ENCODE measurements at places on chromosomes 1 and 21. TPM values are rescaled to one million over a fixed set of nuclear protein-coding genes. Genes with fewer than 3 reads are reported as not detected.

DNA sequence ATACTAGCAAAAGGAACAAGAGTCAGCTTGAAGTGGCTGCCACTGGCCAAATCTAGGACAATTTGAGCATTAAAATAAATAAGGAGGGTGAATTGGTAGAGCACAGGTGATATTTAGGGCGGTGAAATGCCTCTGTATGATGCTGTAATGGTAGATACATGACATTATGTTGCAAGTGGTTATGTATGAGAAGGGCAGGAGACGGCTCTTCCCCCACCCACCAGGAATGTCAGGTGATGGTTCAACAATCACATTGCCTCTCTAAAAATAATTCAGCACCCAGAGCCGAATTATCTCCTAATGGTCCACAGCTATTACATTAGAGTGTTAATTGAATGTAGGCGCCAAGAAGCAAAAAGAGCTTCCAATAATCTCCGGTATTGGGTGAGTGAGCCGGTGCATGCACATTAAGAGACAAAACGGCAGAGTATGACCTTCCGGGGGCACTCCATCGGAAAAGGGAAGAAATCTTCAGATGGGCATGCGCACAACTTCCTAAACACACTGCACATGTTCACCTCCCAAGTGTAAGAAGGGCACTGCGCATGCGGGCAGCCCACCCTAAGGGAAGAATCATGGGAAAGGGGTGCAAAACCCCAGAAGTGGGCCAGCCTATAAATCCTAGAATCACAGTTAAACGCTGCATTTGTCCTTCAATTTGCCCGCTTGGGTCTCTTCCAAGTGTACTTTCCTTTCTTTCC, 6.8 kb upstream of the IFNAR1 start:
- H3K27ac ChIP-seq: peak overlapping the region; percentile 70
- H3K4me3 ChIP-seq: no peak overlapping the region
- H3K36me3 ChIP-seq: no peaks in the 10 kb centered on the region
- no peak for DNase-seq
- no peaks in the 10 kb centered on the region for H3K27me3 ChIP-seq

The BEND5 gene
- total RNA-seq: 17.8 TPM

The MX2 gene
- total RNA-seq: 109 TPM

- H3K4me1 ChIP-seq: no peaks in the 10 kb centered on the region
- no peaks in the 10 kb centered on the region for H3K27me3 ChIP-seq
- H3K27ac ChIP-seq: no peak overlapping the region
- H3K36me3 ChIP-seq: no peaks in the 10 kb centered on the region
- H3K4me3 ChIP-seq: no peak overlapping the region
These were observed 397.5 kb downstream of the KIF26B start for GRCh38 chr1:245552331-245552730.

The ACTN2 gene
- total RNA-seq: not detected

The TRIM46 gene
- total RNA-seq: 1.6 TPM

DNA sequence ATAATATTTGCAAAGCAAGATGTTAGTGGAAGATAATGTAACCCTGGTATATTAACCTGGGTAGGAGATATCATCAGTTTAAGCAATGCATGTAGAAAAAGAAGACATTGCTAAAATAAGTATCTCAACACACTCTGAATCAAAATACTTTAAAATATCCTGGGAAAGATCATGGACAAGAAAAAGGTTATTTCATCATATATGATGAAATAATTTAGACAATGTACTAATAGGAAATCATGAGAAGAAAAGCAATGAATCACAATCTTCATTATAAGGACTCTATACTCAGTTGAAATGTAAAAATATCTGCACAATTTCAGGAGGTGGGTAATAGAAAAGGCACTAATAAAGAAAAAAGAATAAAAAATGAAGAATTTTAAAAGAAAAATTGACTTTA, 158.8 kb downstream of the KCNT2 start:
- H3K36me3 ChIP-seq: no peaks in the 10 kb centered on the region
- H3K27me3 ChIP-seq: no peaks in the 10 kb centered on the region
- DNase-seq: no peak
- H3K4me1 ChIP-seq: no peaks in the 10 kb centered on the region
- no peak overlapping the region for H3K4me3 ChIP-seq
- no peak overlapping the region for H3K27ac ChIP-seq

- H3K27me3 ChIP-seq: peaks cover 14% of the 10 kb centered on the region
- H3K4me3 ChIP-seq: no peak overlapping the region
- H3K4me1 ChIP-seq: no peaks in the 10 kb centered on the region
- DNase-seq: no peak
These were observed 75.9 kb upstream of the GREM2 start for GRCh38 chr1:240687820-240688219.

DNA sequence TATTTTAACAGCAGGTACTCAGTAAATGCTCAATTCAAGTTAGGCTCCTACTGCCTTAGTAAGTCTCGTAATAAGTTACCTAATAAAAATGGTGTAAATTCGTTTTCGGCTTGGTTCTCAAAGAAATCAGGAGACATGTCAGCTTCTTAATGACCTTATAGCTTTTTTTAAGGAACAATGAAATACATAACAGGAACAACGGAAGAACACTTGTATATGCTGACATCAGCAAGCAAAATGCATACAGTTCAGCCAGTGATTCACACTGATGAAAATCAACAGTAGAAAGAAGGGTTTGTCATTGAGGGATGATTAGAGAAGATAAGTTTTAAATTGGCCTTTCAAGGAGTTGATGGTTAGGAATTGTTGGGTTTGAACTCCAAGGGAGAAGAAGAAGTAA, 13.3 kb downstream of the RPTN start:
- no peak for DNase-seq
- no peaks in the 10 kb centered on the region for H3K27me3 ChIP-seq
- H3K4me1 ChIP-seq: no peaks in the 10 kb centered on the region
- no peaks in the 10 kb centered on the region for H3K36me3 ChIP-seq
- peak overlapping the region; percentile 32 for H3K27ac ChIP-seq

DNA sequence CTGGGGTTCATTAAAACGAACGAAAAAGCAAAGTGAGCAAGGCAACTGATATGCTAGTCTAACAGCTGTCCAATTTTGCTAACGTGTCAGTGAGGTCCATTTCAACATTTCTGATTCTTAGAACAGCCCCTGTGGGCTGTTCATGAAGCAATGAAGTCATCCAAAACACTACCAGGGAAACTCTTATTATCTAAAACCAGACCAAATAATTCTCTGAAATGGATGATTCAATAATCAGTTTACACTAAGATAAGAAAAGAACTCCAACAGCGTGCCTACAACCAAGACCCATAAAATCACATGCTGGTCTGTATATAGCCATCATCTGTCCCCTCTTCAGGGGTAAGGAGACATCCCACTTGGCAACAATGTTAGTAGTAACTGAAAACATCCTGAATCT, 122.7 kb downstream of the TGFBR3 start:
- H3K27ac ChIP-seq: no peak overlapping the region
- peaks cover 13% of the 10 kb centered on the region for H3K36me3 ChIP-seq
- peaks cover 4% of the 10 kb centered on the region for H3K4me1 ChIP-seq
- DNase-seq: no peak
- no peaks in the 10 kb centered on the region for H3K27me3 ChIP-seq

- H3K27ac ChIP-seq: no peak overlapping the region
- no peaks in the 10 kb centered on the region for H3K27me3 ChIP-seq
- H3K4me3 ChIP-seq: no peak overlapping the region
- H3K4me1 ChIP-seq: no peaks in the 10 kb centered on the region
- no peaks in the 10 kb centered on the region for H3K36me3 ChIP-seq
These were observed 43.9 kb downstream of the NAV1 start for GRCh38 chr1:201582705-201583442.

DNA sequence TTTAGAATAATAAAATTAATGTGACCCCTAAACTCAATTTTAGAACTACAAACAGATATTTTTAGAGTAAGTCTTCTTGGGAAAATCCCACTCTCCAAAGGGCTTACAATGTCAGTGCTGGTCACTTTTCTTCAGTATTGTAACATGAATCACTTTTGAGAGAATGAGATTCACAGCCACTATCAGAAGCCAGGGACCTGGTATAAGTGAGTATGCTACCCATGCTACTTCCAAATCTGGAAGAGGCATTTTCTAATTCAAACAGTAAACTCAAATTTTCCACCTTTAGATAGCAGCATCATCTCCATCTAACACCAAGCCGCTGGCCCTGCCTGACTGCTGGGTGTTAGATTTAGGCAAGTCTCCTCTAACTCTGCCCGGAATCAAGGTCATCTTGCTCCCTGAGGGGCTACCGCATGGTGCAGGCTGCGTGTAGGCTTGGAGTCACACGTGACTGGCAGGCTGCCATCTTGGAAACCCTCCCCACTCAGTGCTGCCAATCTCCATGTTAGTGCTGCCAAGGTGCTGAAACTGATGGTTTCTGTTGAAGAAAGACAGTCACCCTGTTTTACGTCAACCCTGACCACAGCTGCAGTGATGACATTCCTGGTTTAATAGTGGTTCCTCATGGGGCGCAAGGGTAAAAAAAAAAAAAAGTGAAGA, 882.9 kb upstream of the B3GALT2 start:
- peak overlapping the region; percentile 54 for H3K27ac ChIP-seq
- H3K36me3 ChIP-seq: no peaks in the 10 kb centered on the region
- H3K27me3 ChIP-seq: no peaks in the 10 kb centered on the region

All from spleen (tissue), 13 donors.